ENCODE measurements at places on chromosomes 1 and 21. TPM values are rescaled to one million over a fixed set of nuclear protein-coding genes. Genes with fewer than 3 reads are reported as not detected.
A peak's percentile ranks its signal among the peaks of the same experiment; 100 is the strongest.

DNA sequence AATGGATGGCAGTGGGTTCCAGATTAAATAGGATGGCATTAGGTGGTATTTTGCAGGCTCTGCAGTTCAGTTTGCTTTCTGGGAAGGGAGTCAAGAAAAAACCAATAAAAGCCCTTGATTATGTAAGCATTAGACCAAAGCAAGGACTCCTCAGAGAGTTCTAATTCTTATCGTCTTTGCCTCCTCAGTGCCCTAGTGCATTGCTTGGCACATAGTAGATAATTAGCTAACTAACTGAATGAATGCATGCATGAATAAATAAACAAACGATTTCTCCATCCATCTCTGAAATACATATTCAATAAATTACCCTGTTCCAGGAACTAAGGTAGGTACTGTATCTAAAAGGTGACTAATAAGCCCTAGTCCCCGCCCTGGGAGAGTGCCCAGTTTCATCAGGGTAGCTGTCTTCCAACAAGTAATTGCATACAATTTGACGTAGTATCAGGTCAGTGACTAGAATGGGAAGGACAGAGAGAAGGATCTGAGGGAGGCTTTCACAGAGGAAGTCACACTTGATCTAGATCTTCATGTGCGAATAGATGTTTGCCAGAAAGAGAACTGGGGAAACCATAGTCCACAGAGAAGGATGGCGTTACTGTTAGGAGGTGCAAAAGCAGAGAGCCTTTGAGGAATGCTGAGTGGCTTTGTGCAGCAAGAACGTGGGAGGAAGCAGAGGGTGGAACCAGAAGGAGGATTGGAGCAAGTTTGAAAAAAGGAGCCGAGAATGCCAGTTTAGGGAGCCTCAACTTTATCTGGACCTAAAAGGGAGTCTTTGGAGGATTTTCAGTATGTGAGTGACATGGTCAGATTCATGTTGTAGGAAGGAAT, 111.4 kb downstream of the TBX19 start:
- DNase-seq: no peak

DNA sequence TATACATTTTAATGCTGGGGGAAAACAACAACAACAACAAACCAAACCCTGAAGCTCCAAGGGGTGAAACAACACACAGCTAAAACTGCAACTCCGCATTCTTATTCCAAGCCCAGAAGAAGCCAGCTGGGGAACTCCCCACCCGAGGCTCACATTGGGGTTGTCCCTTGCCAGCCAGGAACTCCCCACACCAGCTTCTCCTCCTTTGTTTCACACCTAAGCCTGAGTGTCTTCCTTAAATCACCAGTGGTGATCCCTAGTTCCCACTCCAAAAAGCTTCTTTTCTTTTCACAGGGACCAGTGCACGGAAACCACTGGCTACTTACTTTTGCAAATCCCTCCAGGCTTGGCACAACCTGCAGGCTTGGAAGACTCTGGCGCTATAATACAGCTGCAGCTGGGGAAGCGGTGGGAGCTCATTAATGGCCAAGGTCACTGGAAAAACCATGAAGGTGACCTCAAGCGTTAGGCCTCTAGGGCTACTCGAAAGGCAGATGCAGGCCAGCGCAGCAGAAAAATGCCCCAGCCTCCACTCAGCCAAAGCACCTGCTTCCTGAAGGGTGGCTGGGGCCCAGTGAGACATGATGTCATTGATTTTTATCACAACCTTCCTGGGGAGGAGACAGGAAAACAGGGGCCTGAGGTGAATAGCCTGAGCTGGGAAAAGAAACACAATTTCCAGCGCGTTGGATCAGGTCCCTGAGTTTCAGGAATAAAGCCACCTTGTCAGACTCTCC, 40.1 kb downstream of the TLR5 start:
- peak; percentile 11 for DNase-seq

GRCh38 chr1:42847721-42848460, 1.5 kb downstream of the ZNF691 start:
- DNase-seq: no peak

- no peak for DNase-seq
These were observed 216.1 kb downstream of the USH2A start for GRCh38 chr1:216207154-216207553.

GRCh38 chr1:197862671-197863070, 39.8 kb upstream of the C1orf53 start:
- peak; percentile 39 for DNase-seq

DNA sequence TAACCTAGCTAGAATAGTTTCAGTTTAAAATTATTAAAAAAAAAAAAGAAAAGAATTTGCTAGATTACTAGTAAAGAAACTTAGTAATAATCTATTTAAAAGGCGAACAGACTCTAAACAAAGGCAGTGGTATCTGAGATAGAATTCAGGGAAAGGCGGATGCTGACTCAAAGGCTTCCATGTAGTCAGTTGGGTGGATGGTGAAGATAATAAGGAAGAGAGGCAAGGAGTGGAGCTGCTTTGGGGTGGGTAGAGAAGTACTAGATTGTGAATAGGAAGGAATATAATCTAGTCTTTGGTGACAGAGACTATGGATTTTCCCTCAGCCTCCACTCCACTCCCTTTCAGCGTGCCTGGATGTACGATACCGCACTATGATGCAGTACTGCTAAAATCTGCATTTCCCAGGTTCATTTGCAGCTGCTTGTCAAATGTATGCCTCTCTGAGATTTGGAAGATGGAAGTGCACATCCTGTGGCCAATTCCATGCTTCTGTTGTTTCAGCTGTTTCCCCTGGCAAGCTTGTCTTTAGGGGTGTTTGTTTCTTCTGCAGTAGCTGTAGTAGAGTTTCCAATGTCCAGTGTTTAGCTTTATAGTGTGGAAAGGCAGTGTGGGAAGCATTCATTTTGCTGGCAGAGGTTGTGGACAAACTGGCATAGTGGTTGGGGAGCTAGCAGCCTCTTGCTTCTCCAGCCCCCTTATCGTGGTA, 184.6 kb upstream of the NRIP1 start:
- DNase-seq: no peak

GRCh38 chr1:36881541-36881940, 152.8 kb downstream of the GRIK3 start:
- no peak for DNase-seq

DNA sequence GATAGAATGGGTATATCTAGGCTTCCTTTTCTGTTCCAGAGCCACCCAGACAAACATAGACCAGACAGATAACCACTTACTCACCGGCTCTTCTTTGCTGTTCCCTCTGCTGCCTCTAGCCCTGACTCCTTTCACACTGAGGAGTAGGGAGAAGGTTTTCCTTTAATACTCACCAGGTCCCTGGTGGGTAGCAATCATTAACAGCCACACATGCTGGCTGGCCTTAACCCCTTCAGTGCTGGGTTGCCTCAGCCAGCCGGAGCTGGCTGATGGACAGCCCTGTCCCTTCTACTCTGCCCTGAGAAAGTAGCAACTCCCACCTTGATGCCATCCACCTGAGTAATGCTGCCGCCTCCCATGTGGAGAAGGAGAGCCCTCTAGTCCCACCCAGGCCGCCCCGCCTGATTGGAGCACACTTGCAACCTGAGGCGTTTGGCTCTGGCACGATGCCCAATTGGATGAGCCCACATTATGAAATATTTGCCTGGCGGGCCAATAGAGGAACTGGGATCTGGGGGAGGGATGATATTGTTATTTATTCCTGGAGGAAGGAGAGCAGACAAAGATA, 71.6 kb downstream of the PLEKHA6 start:
- peak; percentile 91 for DNase-seq

DNA sequence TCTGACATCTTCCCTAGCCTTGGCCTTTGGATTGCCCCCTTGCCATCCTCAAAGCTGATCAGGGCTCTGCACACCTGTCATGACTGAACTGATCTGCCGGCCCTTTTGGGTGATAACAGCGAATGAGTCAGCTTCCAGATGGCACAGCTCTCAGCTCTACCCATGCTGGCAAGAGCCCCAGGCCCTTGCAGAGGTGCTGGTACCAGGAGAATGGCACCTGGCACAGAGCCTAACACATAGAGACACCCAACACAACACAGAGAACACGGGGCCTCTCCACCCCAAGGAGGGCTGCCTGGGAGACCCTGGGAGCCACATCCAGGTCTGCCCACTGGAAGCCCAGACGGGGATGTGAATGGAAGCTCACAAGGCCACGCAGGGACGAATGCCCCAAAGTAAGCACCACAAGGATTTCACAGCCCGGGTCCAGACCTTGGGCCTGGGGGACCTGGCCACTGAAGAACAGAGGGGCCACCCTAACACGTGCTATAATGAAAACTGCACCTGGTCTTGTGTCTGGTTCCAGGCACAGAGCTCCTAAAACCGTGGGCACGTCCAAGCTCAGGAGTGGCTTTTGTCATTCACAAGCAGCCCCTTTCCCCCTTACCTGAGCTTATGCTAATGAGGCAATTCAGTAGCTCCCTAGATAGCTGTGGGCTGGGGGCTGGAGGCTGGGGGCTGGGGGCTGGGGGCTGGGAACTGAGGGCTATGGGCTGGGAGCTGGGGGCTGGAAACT, 160.5 kb downstream of the NPHP4 start:
- no peak for DNase-seq

DNA sequence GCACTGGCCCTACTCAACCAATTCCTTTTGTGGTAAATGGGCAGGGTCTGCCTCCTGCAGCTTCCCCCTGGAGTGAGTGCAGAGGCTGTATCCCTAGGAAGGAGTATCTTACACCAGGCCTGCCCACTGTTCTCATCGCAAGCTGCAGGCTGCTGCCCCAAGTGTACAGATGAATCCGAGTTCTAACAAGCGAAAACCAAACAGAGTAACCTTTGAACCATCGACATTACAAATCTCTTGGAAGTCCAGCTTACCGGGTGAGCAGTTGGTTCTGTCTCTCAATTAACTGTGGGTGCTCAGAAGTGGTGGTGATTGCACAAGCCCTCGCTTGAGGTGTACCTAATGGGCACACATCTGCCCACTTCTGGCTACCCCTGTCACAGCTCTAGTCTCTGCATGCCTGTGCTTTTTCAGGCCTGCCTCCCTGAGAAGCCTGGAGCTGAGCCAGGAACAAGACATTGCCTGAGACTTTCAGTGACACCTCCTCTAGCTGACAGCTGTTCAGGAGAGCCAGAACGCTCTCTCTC, 22.7 kb downstream of the INAVA start:
- DNase-seq: peak; percentile 92

GRCh38 chr1:233735847-233736246, 121.9 kb downstream of the KCNK1 start:
- DNase-seq: peak; percentile 3

- DNase-seq: no peak
These were observed 250.6 kb upstream of the VAMP3 start for GRCh38 chr1:7520496-7520895.

GRCh38 chr1:191831572-191831971, 326.7 kb upstream of the RGS18 start:
- DNase-seq: peak; percentile 14

DNA sequence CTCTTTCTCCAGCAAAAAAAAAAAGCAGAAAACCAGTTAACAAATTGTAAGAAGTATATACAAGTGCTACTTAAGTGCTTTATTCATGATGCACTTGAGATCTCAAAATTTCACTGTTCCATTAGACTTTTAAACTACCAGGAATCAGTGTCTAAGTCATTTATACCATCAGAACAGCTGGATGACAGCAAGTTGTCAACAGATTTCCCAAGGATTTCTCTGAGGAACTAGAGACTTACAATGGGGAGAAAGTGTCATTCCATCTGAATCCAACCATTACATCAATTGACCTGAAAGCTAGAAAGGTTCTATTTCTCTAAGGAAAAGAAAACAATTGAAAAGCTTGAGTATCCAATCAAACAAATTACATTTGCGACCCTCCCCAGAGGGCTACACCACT, 43.8 kb downstream of the USH2A start:
- no peak for DNase-seq

DNA sequence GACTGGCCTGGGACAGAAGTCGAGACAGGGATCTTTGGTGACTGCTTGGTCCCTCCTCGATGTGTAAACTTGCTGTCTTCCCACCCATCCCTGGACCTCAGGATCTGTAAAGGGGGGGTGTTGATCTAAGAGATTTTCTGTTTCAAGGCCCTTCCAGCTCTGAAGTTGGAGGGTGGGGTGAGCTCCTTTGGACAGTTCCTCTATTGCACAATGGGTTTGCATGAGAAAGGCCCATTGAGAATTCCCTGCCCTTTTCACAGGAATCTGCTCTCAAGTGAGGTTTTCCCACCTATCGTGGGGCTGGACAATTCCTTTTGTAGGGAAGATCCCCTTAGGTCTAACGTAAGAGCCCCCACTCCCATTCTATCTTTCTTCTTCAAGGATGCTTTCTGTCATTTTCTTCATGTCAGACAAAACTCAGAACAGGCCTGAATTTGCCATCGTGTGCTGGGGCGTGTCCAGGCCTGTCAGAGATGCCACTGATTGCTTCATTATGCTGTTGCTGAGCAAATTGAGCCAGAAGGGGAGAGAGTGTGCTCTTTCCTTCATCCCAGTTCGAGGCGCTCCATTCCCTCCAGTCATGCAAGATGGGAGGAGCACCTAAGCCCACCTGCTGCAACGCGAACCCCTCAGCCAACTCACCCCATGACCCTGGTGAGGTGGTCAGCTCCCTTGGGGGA, 149.9 kb upstream of the IGSF21 start:
- peak; percentile 26 for DNase-seq

- no peak for DNase-seq
These were observed 208.3 kb downstream of the TOMM20 start for GRCh38 chr1:234920136-234920842.

GRCh38 chr1:242522996-242523718, 1.3 kb downstream of the PLD5 start:
- no peak for DNase-seq

GRCh38 chr1:81410941-81411340, 389.8 kb upstream of the ADGRL2 start:
- no peak for DNase-seq

- no peak for DNase-seq
These were observed 223.0 kb upstream of the NR5A2 start for GRCh38 chr1:199804526-199804925.

GRCh38 chr1:206612129-206612876, at the start of gene EIF2D:
Gene EIF2D (minus strand): TSS chr1:206612465. CDS start chr1:206612342, 123 bp downstream.
- DNase-seq: peak; percentile 79

DNA sequence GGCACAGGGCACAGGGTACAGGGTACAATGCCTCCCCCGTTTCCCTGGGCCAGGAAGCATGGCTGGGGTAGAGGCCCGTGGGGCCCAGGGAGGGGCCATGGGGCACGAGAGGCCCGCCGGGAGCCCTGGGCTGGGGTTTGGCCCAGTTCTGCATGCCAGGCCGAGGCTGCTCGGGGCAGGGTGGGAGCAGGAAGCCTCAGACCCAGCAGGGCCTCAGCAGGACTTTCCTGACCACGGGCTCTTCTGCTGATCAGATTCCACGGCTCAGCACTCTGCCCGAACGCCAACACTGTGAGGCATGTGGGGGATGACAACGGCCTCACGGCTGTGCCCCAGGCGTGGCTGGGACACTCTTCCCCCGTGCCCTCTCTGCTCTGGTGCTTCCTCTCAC, 104.3 kb downstream of the NPHP4 start:
- DNase-seq: no peak

- DNase-seq: no peak
These were observed 8.7 kb downstream of the TFF3 start for GRCh38 chr21:42306366-42307035.

The HCRTR1 gene
- not detected for total RNA-seq

The C1orf74 gene
- 12.3 TPM for total RNA-seq

The IFI44L gene
- 31.8 TPM for total RNA-seq

The PGLYRP4 gene
- total RNA-seq: 0.27 TPM

The RC3H1 gene
- 16.2 TPM for total RNA-seq

The ATAD3A gene
- 59.5 TPM for total RNA-seq

The VWA5B1 gene
- total RNA-seq: not detected
